M059J (cell line): ENCODE measurements at places on chromosomes 3 and 15. TPM values are rescaled to one million over a fixed set of nuclear protein-coding genes. Genes with fewer than 3 reads are reported as not detected.

DNA sequence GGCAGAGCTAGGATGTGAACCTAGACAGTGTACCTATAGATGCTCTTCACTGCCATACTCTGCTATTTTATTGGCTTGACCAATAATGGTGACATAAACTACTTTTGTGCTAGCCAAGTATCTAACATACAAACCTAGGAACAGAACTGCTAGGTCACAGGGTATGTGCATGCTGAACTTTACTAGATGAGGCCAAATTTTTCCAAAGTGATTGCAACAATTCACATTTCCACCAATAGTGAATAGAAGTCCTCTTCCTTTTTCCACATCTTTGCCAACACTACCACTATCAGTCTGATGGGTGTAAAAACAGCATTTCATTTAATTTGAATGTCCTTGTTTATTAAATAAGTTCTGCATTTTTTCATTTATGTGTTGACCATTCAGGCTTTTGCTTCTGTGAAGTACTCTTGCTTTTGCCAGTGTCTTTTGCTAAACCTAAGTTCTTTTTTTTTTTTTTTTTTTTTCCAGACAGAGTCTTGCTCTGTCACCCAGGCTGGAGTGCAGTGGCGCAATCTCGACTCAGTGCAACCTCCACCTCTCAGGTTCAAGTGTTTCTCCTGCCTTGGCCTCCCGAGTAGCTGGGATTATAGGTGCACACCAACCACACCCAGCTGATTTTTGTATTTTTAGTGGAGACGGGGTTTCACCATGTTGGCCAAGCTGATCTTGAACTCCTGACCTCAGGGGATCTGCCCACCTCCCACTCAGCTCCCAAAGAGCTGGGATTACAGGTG is 54.1 kb downstream of the DCAF1 start:
- no peak for DNase-seq

DNA sequence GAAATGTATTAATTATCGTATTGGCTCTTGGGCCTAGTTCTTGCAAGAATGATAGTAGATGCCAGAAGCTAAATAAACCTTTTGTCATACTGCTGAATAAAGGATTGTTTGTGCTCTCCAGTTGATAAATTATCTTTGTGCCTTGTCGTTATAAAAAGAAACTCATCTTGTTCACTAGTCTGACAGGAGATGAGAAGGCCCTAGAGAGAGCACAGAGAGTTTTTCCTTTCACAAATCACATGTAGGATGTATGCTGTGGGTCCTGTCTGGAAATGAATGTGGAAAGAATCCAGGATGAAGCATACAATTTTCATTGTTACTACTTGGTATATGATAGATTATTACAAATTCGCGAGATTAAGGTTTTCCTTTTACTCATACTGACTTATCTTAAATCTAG is 113.0 kb downstream of the NLGN1 start:
- DNase-seq = no peak

DNA sequence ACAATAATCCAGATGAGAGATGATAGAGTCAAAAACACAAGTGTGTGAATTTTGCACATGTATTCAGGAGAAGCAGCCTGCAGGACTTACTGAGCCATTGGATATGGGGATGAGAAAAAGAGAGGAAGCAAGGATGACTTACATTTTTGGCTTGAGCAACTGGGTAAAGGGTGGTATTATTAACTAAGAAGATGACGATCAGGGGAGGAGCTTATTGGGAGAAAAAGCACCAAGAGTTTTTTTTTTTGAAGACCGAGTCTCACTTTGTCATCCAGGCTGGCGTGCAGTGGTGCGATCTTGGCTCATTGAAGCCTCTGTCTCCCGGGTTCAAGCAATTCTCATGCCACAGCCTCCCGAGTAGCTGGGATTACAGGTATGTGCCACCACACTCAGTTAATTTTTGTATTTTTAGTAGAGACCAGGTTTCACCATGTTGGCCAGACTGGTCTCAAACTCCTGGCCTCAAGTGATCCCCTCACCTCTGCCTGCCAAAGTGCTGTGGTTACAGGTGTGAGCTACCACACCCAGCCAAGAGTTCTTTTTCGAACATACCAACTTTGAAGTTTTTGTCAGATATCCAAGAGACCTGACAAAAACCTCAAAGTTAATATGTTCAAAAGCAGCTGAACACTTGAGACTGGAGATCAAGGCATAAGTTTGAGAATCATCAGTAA is 14.8 kb upstream of the SH3BP5 start:
- DNase-seq = no peak

DNA sequence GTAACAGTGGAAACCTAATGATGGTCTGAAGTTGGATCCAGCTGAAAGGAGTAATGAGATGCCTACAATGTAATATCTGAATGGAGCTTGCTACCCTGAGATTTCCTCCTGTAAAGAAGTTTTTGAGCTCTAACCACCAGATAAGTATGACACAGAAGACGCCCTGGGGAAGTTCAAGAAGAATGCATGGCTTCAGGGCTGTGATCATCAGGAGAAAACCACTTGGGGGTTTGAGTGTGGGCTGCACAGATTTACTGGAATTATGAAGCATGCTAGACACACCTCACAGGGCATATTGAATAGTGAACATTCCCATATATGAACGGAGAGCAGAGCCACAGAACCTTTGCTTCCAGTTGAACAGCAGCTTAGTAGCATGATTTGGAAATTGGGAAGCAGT is 10.6 kb upstream of the CCDC80 start:
- peak; percentile 91 for DNase-seq

GRCh38 chr3:4645468-4645867 is 152.3 kb downstream of the ITPR1 start:
- no peak for DNase-seq

DNA sequence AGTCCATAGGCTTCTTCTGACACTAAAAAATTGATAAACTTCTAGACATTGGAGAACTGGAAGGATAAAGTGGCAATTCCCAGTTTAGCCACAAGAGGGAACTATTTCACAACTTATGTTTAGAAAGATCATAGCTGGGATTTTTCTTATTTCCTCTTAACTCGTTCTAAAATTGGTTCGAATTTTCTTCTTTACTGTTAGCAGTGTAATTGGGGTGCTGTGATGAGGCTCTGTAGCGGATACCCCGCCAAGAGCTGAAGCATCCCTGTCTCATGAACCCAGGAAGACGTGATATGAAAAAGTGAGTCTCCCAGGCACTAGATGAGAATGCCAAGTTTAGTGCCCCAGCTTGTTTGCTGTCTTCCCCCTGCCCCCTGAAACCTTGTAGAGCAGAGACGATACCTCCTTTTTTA is 85.1 kb downstream of the PDCD6IP start:
- peak; percentile 36 for DNase-seq

- peak; percentile 81 for DNase-seq
Observed at GRCh38 chr3:30631243-30631904, 25.0 kb downstream of the TGFBR2 start.

- no peak for DNase-seq
Observed at GRCh38 chr3:65787340-65787739, 251.4 kb downstream of the MAGI1 start.

DNA sequence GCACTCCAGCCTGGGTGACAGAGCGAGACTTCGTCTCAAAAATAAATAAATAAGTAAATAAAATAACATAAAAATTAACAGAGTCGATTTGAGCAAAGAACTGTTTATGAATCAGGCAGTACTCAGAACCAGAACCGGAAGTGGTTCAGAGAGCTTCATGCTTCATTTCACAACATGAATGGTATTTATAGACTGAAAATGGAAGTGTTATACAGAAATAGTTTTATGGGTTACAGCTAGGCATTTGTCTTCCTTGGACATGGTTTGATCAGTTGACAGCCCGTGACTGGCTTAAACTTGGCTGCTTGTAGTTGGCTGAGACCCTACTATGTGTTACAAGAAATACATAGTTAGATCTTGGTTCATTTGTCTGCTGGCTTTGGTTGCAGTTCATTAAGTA is 216.0 kb upstream of the MCTP2 start:
- peak; percentile 47 for DNase-seq

- DNase-seq = peak; percentile 15
Observed at GRCh38 chr3:169545606-169546005, 117.9 kb downstream of the MECOM start.

The EXD1 gene
- total RNA-seq = not detected in 2 replicates

The AVEN gene
- 22.9 and 24.2 TPM in 2 replicates for total RNA-seq

The P2RY12 gene
- not detected in 2 replicates for total RNA-seq

The RASGRF1 gene
- 0.32 and 0.94 TPM in 2 replicates for total RNA-seq

The FBXO40 gene
- total RNA-seq = not detected in 2 replicates

The UBP1 gene
- 23.9 and 25.9 TPM in 2 replicates for total RNA-seq
